ENCODE measurements at places on chromosomes 5 and 9.
A peak's percentile ranks its signal among the peaks of the same experiment; 100 is the strongest.

DNA sequence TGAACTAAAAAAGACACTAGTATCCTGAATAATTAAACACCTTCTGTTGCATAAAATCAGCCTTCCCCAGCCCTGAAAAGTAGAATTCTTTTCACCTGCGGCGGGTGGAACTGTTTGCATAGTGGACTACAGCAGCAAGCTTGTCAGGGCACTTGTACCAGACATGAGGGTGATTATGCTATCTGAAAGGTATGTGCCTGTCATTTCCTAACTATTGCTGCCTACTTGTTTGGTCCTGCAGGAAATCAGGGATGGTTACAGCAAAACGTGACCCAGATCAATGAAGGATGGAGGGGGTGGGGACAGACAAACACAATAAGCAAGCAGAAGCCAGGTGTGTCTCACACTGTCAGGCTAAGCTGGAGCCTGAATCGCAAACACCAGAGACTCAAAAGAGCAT lies 385.6 kb downstream of the MLLT3 start:
- no peak for DNase-seq

DNA sequence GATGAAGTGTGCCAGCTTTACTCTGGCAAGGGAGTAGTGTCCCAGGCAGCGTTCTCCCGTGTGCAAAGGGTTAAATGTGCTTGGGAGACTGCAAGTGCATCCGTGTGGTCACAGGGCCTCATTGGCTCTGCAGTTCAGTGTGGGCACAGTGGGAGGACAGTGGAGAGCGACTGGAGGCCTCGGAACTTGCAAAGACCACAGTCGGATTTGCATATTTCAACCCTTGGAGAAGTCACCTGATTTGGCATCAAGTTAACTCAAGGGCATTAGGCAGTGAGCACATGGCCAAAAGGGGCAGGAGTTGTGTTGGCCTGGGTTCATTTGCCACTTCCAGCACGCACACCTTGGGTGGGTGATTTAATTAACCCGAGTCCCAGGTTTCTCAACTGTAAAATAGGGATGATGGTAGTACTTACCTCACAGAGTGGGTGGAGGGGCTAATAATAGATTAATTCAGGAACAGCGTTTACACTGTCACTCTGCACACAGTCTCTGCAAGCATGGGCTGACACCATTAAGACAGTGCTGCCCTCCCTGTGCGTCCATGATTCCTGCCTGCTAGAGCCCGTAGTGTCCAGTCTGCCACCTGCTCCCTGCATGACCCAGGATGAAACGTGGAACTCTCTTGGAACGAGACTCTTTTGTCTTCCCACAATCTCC lies 22.7 kb downstream of the JADE2 start:
- no peak for DNase-seq

DNA sequence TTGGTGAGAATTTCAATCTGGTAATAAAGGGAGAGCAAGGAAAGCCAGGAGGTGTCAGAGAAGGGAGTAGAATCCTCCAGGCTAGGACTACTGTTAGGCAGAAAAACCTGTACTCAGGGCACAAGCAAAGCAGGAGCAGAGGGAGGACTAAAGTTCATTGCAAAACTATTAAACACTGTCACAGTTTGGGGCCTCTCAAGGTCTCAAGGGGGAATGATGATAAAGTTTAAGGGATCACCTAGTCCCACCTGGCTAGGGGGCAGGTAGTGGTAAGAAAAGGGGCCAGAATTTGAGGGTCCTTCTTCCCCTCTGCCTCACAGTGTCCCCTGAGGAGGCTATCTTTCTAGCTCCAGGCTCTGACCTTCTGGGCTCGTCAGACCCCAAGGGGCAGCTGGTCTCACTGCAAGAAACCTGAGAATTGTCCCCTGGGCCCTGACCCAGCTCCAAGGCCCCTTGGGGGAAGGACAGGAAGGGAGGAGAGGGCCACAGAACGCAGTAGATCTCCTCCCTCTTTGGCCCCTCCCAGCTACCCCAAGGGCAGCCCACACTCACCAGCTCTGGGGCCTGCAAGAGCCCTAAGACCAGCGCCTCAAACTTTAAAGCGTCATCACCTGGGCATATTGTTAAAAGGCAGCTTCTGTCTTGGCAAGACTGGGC lies 974 bp downstream of the CCDC69 start:
- no peak for DNase-seq

DNA sequence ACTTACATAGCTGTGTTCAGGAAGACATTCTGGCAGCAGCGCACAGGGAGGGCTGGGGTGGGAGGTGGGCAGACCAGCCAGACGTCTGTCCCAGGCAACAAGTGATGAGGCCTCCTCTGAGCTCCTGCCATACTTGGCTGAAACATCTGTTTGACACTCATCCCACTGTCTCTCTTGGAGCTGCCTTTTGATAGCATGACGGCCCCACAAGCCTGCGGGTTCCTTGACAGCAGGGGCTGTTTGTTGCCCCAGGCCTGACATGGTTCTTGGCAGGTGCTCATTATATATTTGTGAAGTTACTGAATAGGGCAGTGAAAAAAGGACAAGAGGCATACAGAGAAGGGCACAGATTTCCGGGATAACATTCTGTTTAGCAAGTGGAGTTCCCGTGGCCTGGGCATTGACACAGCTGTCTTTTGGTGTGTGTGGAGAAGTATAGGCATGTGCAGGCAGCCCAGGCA lies 22.2 kb upstream of the B4GALT1 start:
- no peak for DNase-seq

DNA sequence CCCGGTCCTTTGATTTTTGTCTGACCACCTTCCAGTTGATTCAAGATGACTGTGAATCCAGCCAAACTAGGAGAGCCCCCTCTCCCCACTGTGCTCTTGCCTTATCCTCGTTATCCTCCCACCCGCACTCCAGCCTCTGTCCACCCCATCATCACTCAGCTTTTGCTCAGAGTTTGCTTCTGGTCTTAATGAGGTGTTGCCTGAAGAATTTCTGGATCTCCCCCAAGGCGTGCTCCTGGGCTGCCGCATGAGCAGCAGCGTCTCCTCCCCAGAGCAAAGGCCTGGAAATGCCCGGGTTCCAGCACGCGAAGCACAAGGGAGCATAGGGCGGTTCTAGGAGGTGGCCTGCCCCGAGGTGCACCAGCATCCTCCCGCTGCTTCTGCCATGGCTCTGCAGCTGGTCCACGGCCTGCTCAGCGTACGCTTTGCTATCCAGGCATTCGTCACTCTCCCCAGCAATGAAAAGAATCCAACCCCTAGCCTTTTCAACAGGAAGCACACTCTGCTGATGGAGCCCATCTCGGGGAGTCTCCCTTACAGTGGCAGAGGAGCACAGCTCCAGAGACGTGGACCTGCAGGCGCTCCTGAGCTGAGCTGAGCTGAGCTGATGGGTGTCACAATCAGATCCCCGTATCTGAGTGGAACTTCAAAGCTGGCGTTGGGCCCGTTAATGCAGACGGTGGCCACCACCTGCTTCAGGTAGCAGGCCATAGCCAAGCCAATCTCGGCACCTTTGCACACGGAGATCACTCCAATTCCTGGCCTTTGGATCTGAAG lies 50.7 kb downstream of the BAAT start:
- no peak for DNase-seq

GRCh38 chr9:113593682-113594281 lies 130.3 kb downstream of the RGS3 start:
- peak; percentile 92 for DNase-seq

GRCh38 chr5:1793301-1793740 lies 6.3 kb downstream of the MRPL36 start:
- no peak for DNase-seq

GRCh38 chr5:112703866-112704820 lies 33.5 kb upstream of the APC start:
- DNase-seq: peak; percentile 38

- no peak for DNase-seq
Measured at GRCh38 chr5:57937501-57938173, 455.0 kb upstream of the ACTBL2 start.

DNA sequence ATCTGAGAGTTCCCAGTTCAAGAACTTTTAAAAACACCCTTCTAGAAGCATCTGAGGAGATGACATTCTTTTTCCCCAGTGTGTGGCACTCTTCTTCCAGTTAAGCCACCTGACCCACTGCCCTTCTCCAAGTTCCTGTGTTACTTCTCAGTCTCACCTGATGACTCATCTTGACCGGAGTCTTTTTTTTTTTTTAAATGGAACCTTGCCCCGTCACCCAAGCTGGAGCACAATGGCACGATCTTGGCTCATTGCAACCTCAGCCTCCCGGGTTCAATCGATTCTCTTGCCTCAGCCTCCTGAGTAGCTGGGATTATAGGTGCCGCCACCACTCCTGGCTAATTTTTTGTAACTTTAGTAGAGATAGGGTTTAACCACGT lies 224.1 kb upstream of the DAB2 start:
- no peak for DNase-seq

Measured in astrocyte of the cerebellum (primary cell).